ENCODE measurements at places on chromosomes 7 and 10. TPM values are rescaled to one million over a fixed set of nuclear protein-coding genes. Genes with fewer than 3 reads are reported as not detected.

DNA sequence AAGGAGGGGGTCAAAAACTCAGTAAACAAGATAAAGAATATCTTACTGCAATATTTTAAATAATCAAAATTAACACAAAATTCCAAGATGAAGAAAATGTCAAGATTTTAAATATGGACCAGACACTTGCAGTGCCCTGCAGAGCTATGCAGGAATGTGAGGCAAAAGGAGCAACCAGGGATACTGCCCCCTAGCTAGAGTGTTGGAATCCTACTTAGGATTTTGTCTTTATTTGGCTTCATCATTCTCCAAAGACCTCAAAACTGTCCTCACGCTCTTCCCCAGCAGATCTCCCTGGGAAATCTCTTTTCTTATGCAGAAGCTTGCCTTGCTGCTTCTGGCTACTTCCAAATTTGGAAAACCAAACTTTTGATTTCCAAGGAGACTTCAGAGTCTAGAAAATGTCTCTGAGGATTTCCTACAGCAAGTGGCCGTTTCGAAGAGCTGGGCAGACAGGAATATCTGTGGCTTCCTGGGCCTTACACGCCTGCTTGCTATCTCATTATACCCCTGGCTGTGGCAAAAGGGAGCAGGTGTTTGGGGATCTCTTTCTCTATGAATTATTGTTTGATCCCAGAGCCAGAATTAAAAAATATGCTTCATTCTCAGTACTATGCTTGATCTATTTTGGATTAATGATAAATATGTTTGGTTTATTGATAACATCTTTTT, 232.2 kb upstream of the BMPER start:
- DNase-seq = no peak

The SLIT1 gene
- 6.9 TPM for polyA plus RNA-seq

The MOGAT3 gene
- 0.53 TPM for polyA plus RNA-seq

DNA sequence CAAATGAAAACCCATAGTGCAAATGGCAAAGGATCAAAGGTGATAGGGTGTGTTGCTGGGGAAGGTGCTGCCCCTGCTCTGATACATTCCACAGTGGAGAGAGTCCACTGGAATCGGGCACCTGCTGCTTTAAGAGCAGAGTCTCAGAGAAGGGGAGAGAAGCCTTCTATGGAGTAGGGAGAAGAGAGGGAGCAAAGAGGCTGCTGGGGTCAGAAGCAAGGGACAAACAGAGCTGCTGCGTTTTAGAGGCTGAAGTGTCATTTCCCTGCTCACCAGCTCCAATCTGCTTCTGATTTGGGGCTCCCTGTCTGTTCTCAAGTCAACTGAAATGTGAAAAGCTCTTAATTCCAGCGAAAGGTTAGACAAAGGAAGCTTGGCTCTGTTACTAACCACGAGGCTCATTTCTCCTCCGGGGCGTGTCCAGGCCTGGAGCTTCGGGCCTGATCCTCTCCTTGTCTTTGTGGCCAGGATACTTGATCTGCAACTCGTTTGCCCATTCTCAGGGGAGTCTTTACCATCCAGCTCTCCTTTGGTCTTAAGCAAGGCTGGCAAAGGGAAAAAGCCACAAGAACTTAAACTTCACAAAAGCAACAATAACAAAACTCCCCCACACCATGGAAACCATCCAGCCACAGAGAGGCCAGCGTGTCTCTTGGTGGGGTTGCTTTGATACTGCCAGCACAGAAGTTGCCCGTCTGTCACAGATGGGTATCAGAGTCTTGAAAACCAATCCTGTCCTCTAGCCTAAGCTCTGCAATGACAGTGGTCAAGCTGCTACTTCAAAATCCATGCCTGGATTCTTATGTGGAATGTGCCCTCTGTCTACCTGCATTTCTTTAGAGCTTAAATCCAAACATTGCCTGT, 692.6 kb downstream of the SUGCT start:
- no peak for DNase-seq

- no peak for DNase-seq
These were observed 32.2 kb downstream of the ZCCHC24 start for GRCh38 chr10:79413196-79413595.

DNA sequence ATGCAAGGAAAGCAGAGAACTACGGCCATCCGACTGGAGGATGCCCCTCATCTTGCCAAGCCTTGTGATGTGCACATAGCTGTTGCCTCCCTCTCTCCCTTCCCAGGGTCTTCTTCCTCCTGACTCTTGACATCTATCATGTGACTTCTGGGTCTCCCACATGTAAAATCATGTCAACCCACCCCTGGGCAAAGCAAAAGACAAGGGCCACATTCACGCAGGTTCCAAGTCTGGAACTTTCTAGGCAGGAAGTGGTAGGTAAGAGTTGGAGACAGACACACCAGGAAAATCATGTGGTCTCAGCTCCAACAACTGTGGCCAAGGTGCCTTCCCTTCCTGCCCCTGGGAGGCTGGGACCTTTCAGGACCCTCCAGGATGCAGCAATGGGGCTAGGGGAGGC, 187.3 kb downstream of the CXCL12 start:
- no peak for DNase-seq

DNA sequence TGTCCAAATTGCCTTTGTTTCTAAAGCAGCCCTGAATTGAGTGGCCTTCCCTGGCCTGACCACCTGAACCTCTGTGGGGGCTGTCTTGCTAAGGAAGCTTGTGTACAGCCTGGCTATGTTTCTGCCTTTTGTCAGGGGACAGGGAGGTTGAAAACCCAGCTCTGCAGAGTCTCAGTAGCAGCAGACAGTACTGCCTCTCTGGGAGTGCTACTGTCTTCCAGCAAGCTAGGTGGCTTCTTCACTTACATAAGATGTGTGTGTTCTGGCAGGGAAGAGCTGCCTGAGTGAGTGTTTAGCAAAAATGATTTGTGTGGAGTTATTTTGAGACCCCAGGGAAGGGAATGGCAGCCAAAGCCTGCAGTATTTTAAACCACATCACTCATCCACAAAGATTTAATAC, 57.4 kb downstream of the LRRC4 start:
- no peak for DNase-seq

- DNase-seq = no peak
These were observed 21.9 kb downstream of the DNAJB6 start for GRCh38 chr7:157358753-157359096.

DNA sequence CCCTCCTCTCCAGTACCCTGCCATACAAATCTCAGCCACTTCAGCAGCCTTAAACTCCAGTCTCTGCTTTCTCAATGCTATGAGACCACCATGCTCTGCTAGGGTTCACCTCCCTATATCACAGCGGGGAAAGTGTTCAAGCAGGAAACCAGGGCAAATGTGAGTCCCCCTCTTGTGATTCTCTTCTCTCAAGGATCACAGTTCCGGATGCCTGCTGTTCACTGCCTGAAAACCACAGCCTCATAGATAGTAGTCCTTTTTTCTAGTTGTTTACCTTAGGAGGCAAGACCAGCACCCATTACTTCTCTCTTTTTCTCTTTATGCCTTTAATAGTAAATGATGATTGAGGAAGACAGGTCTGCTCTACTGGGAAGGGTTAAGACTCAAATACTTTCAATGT, 100.8 kb downstream of the SGMS1 start:
- DNase-seq = no peak

The ITGA8 gene
- polyA plus RNA-seq = 59.3 TPM

DNA sequence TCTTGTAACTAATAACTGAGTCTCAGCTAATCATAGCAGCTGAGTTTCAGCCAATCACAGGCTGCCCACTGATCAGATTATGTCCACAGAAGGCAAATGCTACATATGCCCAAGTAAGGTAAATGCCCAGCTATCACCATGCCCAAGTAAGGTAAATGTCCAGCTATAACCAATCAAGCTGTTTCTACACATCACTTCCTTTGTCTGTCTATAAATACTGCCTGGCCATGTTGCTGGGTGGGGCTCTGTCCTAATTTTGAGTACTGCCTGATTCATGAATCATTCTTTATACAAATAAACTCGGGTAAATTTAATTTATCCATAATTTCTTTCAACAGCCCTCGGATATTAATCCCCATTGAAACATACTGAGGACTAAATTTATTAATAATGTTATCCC, 312.4 kb downstream of the CACNA2D1 start:
- no peak for DNase-seq

- no peak for DNase-seq
These were observed 556.2 kb downstream of the LRMDA start for GRCh38 chr10:75987616-75988015.

GRCh38 chr7:67777119-67777518, 780.5 kb downstream of the TYW1 start:
- DNase-seq = no peak

GRCh38 chr10:24394461-24395190, 185.7 kb downstream of the KIAA1217 start:
- DNase-seq = no peak

DNA sequence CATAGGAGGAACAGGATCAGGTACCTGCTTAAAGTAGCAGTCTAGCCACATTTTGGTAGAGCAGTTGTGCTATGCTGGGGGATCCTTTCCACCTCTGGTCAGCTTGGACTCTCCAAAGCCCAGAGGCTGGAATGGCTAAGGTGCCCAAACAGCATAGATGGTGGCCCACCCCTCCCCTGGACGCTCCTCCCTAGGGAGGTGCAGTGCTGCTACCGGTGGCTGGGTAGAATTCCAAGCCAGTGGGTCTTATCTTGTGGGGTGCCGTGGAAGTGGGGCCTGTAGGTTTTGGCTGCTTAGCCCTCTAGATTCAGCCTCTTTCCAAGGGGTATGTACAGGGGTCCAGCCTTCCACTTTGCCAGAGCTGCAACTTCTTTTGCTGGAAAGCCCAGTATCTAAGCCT, 44.0 kb downstream of the RUNDC3B start:
- DNase-seq = no peak

- DNase-seq = peak; percentile 74
These were observed 2.0 kb downstream of the ANKRD2 start for GRCh38 chr10:97574374-97575126.

DNA sequence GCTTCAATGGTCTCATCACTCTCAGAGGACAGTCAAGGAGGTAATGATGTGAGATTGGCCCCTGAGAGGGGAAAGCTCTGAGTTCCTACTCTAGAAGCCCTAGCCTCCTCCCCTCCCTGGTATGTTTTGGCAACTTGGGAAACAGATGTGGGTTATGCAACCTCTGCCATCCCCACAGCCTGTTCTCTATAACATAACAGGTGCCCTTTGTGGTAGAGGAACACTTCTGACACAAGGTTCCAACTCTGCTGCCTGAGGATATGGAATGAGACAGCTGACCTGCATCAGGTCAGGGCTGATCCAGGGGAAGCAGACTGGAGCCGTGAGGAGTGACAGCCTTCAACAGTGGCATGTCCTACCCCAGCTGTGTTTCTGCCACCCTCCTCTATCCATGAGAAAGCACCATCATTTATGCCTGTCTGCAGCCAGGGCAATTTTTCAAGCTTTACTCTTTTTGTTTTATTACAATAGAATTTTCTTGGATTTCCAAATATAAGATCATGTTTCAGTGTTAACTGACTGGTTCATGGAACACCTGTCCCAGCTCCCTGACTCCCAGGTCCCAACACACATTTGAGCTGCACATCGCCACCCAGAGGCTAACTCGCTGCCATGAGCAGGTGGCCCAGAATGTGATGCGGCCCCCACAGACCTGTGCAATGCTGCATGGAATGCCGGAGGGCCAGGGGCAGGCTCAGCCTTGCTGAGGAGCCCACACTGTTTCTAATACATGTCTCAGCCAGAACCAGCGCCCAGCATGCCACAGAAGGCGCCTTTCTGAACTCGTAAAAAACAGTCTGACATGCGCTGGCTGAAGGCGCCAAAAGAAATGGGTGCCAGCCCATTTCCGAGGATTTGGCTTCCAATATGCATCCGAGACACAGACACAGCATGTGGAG, 124.8 kb upstream of the CHST15 start:
- DNase-seq = no peak

DNA sequence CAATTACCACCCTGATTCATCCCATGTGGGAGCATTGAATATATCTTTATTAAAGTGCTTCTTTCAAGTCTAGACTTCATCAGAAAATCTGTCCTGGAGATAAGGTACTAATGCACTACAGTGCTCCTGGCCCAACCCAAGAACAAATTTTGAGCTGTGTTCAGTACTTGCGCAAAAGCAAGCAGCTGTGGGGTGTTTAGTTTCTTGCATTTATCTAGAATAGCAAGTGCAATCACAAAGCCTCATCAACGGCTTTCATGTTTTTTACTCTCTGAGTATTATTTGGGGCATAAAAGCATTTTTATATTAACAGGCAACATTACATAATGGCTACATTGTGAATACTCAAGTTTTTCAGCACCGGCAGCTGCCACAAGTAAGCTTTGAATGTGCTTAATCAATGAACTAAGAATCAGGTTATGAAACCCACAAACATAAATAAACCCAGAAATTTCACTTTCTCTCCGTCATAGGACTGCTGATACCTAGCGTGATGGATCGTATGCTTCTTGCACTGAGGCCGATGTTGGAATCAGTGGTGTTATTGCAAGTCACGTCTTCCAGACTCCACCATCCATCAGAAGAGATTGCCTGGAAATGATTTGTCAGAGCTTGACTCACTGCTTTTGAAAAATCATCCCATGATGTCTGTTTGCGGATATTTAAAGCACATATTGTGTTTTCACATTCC, 113.1 kb downstream of the CTTNBP2 start:
- DNase-seq = no peak

The FXYD4 gene
- polyA plus RNA-seq = 0.54 TPM

The PON3 gene
- polyA plus RNA-seq = 2.2 TPM

GRCh38 chr10:6612371-6612770, 32.3 kb upstream of the PRKCQ start:
- no peak for DNase-seq

DNA sequence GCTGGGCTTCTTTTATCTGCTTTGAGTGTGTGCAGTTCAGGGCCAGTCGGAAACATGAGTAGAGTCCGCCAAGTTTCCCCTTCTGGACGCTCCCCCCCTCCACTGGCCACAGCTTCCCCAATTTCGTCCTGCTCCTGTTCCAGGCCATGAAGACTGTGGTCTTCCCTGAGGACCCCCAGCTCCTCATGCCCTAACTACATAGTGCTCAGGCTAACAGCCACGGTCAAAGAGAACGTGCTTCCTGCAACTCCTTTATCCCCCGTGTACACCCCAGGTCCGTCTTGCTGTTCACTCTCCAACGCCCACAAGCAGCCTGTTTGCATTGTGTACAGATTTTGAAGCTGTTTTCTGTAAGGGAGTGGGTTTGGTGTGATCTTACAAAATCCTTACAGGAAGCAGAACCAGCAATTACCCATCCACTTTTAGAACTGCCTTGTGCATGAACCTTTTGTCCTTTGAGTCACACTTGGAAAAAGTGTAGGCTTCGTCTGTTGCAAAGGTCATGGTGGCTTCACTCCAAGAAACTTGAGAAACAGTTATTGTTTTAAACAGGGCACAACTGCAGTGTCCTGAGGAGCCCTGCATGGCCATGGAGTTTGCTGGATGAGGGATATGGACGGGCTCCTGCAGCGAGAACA, 77.0 kb upstream of the FAM20C start:
- DNase-seq = no peak

DNA sequence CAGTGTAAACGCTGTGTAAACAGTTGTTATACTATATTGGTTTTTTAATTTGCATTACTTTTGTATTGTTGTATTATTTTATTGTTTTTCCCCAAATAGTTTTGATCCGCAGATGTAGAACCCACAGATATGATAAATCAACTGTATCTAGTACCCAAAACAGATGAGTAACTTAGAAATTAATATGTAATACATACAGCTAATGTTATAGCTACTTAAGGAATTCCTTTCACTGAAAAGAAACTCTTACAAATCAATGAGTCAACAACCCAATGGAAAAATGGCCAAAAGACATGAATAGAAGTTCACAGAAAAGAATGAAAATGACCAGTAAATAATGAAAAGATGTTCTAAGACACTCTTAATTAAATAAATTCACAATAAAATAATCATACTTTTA, 32.3 kb upstream of the ARL4A start:
- DNase-seq = no peak

The TAS2R5 gene
- 9.8 TPM for polyA plus RNA-seq

The TBC1D12 gene
- polyA plus RNA-seq = 22.4 TPM

All from renal cortex interstitium (tissue), 15 donors.